ENCODE measurements at places on chromosomes 4 and X.

GRCh38 chr4:39792128-39792527 lies 94.2 kb downstream of the UBE2K start:
- no peak for DNase-seq

DNA sequence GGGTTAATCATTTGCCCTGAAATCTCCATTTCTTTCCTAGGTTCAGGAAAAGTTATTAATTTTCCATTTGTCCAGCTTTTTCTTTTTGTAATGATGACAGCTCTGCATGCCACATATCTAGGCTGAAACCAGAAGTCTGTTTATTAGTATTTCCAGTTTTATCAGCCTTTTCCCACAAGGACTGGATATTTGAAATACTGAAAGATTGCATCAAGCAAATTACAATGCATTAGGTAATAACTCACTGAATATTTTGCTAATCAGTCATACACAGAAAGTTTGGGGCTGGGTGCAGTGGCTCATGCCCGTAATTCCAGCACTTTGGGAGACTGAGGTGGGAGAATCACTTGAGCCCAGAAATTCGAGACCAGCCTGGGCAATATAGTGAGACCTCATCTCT lies 21.5 kb downstream of the SLC9A7 start:
- DNase-seq = no peak

DNA sequence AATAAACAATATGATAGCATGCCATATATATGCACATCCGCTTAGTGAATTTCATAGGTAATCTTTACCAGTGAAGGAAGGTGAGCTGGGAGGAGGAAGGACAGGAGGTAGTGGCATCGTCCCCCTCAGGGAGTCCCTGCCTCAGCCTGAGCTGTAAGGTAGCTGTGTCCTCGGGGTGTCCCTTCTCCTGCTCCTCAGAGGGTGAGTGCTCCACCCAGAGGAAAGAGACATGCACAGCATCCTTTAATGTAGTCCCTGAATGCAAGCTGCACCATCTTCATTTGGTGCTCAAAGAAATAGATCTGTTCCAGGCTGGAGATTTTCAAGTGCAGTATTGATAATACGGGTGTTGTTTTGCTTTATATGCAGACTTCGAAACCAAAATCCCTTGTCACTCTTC lies 330.4 kb upstream of the SFRP2 start:
- no peak for DNase-seq

DNA sequence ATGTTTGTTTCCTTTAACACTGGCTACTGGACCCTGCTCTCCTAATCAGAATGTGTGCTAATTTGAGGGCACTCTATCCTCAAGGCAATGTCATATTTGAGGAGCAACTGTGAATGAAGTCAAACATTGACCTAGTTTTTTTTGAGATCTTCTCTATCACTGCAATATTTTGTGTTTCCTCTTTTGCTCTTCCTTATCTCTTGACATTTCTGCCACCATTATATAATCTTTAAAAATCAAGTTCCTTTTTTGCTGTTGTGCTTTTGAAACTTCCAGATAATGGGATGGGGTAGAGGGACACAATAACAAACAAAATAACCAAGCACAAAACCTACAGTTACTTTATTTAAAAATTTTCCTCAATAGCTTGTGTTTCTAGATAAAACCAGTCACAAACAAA lies 7.4 kb upstream of the WDFY3 start:
- DNase-seq = no peak

- DNase-seq = no peak
These were observed 190.4 kb upstream of the TLL1 start for GRCh38 chr4:165682611-165683010.

Measured in cerebellar nuclear complex (tissue), 1 donor.